ENCODE measurements at places on chromosomes 13 and 19.

DNA sequence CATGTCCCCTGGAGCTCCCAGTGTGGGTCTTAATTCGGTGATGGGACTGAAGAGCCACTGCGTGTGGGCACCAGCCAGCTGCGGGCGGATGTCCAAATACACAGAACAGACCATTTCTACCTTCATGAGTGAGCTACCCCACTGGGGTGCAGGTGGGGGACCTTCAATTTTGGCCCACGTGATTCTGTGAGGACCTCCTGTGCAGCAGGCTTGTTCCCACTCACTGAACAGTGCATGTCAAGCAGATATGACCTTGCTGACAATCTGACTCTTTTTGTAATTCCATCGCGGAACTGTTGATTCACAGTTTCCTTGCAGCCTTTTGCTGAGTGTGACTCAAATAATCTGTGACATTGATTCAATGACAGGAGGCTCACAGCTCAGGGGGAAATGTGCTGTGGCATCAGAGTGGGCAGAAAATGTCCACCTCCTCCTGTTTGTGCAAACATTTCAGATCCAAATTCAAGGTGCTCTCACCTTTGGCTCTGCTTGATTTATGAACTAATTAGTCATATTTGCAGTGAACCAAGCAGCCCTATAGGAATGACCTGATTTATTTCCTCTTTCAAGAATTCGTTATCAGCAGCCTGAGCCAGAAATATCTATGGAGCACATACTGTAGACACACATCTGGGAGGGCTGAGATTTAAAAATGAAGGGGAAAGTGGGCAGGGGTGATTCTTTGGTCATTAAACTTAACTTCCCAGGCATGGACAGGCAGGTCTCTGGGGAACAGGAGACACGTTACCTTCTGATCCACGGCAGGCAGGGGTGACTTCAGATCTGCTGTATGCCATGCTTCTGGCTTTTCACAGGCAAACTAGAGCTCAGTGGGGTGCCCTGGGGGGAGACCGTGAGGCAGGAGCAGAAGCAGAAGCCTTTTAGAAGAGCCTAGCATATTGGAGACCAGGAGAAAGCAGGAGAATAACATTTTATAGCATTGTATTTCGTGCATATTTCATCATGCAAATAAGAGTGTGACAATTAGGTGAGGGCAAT lies 170.0 kb upstream of the KL start:
- no peak for DNase-seq

GRCh38 chr13:101514695-101515275 lies 62.3 kb downstream of the ITGBL1 start:
- DNase-seq, result no peak

- DNase-seq, result no peak
These were observed at the start of gene JSRP1 for GRCh38 chr19:2255982-2256685. Gene JSRP1 (minus strand): TSS chr19:2256417. CDS start chr19:2255314, 1,103 bp downstream.

GRCh38 chr13:31725841-31726240 lies 13.5 kb upstream of the RXFP2 start:
- no peak for DNase-seq

DNA sequence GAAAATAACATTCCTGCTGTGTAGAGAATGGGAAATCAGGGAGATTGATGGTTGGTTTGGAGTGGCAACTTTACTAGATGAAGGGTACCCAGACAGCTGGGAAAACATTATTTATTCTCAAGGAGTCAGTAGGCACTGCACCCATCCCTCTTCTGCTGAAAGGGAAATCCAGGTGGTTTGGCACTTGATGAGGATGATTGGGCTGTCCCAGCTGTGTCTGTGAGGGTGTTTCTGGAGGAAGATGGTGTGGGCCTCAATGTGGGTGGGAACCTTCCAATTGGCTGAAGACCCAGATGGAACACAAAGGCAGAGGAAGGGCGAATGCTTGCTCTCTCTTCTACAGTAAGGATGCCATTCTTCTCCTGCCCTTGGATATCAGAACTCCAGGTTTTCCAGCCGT lies 10.4 kb upstream of the SACS start:
- no peak for DNase-seq

GRCh38 chr19:38837656-38838121 lies 6.1 kb upstream of the ECH1 start:
- no peak for DNase-seq

- DNase-seq, result no peak
These were observed 67.8 kb downstream of the ZNF728 start for GRCh38 chr19:22935151-22935550.

- DNase-seq, result no peak
These were observed 351.0 kb downstream of the NALCN start for GRCh38 chr13:101065329-101065728.

GRCh38 chr13:110012102-110012739 lies 225.8 kb upstream of the IRS2 start:
- DNase-seq, result no peak

DNA sequence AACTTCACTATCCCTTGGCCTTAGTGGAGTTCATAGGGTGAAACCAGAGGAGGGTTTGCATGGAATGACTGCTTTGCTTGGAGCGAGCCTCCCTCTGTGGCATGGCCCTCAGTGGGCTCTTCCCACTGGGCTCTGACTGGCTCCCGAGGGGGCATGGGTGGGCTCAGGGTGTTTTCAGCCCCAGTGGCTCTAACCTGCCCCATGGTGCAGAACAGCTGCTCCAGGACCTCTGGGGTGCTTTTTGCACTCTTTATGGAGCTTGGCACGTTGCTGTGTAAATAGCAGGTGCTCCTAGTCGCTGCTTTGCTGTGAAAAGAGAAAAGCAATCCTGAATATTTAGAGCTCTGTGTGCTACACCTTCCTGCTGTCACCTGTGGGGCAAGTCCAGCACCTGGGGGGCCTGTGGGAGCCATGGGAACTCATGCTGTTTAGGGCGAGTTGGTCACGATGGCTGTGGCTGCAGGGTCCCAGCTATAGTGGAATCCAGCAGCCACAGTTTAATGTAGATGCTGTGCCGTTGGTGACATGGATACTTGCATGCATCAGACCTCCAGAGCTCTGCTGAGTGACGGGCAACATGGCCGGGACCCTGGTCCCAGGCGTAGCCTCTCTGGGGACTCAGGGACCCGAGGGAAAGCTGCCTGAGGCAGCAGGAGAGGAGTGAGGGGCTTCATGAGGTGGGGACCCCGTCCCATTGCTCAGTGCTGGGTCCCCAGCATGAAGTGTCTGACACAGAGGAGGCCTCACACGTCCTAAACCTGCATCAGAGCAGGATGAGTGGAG lies 14.3 kb upstream of the MCF2L start:
- no peak for DNase-seq

- DNase-seq, result no peak
These were observed 294.9 kb downstream of the SHISA2 start for GRCh38 chr13:25756912-25757311.

DNA sequence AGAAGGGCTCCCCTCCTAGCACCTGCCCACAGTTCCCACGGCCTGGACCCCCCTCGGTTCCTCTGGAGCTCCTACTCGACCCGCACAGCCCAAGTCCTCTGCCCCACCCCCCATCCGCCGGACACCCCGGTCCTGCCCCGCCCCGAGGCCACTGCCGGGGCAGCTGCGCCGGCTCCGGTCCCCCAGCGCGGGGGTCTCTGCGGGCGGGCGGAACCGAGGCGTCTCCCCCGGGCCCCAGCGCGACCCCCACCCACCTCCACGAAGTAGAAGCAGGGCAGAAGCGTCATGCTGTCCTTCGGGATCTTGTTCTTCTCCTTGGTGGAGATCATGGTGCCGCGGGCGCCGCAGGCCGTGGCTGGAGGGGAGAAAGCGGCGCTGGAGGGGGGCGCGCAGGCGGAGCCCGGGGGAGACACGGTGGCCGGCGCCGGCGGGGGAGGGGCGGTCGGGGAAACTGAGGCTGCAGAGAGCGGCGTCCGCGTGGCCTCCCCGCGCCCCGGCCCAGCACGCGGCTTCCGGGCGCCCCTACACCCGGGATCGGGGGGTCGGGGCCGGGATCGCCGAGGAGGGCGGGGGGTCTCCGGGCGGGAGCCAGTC lies 427 bp downstream of the PLPPR3 start:
- no peak for DNase-seq

DNA sequence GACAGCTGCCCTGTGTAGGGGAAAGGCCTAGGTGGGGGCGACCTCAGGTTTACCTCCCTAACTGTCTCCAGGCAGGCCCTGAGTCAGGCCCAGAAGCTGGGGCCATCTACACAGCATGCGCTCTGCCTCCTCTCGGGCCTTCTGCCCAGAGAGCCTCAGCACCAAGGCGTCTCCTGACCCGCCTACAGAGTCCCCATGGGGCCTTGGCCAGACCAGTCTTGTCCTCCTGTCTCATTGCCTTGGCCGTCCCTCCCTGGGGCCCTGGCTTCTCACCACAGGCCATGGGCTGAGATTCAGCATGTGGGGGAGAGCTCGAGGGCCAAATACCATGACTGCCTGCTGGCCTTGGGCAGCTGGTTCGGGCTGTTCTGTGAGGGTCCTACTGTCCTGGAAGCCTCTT lies 59.0 kb downstream of the SMARCA4 start:
- no peak for DNase-seq

- no peak for DNase-seq
These were observed 22.8 kb downstream of the ERICH6B start for GRCh38 chr13:45592758-45593157.

- DNase-seq, result peak; percentile 51
These were observed at the start of gene PNMA8C for GRCh38 chr19:46428239-46429135. Gene PNMA8C (minus strand): TSS chr19:46428936. CDS start chr19:46428359, 577 bp downstream.

DNA sequence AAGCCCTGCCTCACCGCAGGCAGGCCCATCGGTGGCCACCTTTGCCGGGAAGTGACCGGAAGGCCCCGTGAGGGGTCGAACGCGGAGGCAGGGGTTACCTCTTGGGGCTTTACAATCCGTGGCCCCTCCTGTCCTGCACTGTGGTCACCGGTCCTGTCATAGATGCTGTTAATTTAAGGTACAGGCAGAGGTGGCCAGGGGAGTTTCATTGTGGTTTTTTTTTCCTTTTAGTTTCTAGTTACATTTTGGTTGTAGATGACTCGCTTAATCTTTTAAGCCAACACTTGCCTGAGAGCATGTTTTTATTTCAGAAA lies 13.1 kb downstream of the COMP start:
- no peak for DNase-seq

- DNase-seq, result no peak
These were observed 1.5 kb downstream of the MYPOP start for GRCh38 chr19:45900738-45901431.

GRCh38 chr19:51122112-51122981 lies 2.4 kb upstream of the SIGLEC9 start:
- DNase-seq, result no peak

DNA sequence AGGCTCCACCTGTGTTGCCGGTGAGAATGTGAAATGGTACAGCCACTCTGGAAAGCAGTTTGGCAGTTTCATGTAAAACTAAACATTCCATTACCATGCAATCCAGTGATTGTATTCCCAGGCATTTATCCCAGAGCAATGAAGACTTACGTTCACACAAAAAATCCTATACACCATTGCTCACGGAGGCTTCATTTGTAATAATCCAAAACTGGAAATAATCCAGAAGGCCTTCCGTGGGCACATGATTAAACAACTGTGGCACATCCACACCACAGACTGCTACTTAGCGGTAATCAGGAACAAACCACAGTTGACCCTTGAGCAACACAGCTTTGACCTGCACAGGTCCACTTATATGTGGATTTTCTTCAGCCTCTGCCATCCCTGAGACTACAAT lies 339.7 kb downstream of the MTUS2 start:
- DNase-seq, result no peak
